Ecto neural progenitor cell (in vitro differentiated cells): ENCODE measurements at places on chromosomes 6 and 20.

GRCh38 chr6:4348462-4349112, 213.2 kb upstream of the ECI2 start:
- DNase-seq, result no peak

GRCh38 chr6:12576389-12576788, 140.2 kb upstream of the PHACTR1 start:
- no peak for DNase-seq

DNA sequence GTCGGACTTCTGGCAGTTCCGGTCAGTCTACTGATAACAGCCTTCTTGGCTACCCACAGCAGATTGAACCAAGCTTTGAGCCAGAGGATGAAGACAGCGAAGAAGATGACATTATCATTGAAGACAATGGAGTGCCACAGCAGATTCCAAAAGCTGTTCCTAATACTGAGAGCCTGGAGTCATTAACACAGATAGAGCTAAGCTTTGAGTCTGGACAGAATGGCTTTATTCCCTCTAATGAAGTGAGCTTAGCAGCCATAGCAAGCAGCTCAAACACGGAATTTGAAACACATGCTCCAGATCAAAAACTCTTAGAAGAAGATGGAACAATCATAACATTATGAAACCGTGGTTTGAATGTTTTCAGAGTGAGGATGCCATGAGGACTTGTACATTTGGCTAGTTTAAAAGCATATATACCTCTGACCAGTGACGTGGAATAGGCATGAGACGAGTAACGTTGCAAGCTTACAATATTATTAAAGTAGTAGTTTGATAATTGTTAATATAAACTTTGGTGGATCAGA, 18.8 kb downstream of the PARD6B start:
- DNase-seq, result peak; percentile 15

DNA sequence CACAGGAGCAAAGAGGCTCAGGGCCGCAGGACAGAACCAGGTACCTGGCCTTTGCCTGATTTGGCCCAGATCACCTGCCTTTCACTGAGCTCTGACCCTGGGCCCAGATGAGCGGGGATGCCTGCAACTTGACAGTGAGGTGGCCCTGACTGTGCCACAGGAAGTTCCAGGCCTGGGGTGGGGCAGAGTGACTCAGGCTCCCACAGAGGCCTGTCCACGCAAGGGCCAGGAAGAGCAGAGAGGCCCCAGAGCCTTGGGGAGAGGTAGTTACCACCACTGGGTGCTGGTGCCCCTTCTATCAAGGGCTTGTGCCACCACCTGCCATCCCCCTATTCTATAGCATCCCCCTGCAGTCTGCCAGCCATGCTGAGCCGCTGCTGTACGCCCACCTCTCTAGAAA, 4.1 kb upstream of the NOL4L start:
- DNase-seq, result no peak

DNA sequence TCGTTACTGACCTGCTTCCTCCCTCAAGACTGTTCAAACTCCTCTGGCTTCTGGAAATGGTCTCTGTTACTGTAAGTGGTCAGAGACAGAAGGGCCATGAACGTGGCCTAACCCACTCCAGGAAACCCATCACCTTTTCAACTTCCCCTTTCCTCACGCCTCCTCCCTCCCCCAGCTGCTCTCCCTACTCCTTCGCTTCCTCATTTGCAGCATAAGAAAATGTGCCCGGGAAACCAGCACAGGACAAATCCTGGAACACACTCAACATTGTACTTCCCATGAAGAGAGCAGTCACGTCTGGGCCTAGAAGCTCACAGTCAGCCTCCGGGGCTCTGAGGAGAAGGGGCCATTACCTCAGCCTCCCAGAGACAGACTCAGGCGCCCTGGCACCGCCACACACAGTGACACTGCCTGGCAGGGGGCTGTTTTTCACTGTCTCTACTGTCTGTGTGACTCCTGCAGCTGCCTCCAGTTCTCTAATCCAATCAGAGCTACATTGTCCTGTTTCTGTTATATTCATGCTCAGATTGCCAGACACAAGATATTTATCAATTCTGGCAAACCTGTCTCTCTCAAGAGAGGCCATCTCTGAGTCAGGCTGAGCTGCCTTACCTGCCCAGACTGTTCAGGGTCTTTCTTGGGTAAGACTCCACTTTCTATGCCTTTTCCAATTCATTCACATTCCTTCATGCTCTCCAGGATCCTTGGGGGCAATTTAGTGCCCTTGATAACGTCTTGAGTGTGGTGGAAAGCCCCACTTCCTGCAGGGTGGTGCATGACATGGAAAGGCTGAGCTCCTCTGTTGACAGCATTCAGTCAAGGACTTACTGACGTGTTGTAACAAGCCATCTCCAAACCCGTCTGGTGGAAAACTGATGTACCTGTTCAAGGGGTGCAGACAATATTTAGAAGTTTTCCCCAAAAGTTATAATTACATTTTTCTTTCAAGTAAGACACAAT, 242.2 kb downstream of the HIVEP2 start:
- no peak for DNase-seq

DNA sequence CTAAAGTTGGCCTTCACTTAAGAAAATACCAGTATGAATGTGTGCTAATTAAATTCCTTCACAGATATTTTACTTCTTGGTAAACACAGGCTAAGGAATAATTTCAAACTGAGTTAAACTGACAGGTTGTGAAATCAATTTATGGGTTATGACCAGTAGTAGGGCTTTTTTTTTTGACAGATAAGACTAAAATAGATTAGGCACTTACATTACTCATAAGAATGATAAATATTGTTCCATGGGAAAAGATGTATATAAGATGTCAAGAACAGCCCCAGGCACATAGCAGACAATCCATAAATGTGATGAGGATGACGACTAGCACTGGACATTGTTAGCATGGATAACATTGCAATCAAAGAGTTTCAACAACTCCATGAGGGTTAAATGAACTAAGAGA, 22.9 kb downstream of the NT5E start:
- DNase-seq, result no peak

DNA sequence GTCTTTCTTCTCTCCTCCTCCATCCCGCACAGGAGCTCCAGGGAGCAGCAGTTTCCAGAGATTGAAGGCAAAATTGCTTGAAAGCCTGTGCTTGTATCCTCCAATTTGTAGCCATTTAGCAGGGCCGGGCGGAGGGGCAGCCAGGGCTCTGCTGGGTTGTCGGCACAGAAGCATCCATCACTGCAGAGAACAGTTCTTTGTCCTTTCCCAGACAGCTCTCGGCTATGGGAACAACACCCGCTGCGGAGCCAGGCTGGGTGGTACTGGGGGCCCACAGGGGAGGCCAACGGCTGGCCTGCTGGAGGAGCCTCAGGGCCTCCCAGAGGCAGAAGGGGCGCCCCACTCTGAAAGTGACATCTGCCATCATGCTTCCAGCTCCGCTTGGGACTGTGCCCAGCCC, 7.8 kb downstream of the HRH3 start:
- no peak for DNase-seq
